ENCODE measurements at places on chromosomes 7 and 10.

DNA sequence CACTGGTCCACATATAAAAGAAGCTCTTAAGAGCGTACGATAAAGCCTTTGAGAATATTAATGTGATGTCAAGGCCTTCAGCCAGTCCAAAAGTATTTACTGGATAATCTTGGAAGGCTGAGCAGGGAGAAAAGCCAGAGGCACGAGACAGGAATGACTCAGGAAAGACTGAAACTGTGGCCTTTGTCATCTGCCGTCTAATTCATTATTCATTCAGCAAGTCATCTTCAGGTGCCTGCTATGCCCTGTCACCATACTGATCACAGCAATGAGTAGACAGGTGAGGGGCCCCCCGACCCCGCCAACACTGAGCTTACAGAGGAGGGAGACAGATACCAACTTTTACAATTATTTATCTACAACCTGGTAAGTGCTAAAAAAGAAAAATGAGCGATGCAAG lies 78.9 kb downstream of the VOPP1 start:
- DNase-seq: no peak

DNA sequence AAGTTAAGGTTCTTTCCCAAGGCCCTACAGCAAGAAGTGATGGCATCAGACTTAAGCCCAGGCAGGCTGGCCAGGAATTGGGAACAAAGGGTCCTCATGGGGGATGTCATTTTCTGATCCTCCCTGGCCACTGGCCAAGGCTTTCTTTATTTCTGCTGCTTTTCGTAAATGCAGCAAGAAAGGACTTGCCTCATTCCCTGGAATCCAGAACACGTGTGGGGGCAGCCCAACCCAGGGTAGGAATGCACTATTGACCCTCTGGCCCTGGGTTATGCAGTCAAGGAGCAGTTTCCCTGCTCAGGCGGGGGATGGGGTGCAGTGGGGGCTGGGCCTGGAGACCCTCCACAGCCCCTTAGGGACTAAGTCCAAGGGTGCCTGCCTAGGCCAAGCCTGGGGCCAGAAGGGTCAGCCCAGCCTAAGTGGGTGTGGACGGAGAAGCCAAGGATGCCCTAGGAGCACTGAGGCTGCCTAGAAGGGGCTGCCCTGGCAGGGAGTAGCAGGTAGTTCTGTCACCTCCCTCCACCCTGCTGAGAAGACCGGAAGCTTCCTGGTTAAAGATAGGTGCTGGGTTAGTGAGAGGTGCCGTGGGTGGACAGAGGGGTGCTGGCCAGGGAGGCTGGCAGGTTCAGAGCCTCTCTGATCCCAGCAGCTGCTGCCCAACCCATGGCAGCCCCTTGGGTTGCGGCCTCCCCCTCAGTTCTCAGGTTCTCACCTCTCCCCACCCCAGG lies 179.2 kb downstream of the SH3PXD2A start:
- no peak for DNase-seq

DNA sequence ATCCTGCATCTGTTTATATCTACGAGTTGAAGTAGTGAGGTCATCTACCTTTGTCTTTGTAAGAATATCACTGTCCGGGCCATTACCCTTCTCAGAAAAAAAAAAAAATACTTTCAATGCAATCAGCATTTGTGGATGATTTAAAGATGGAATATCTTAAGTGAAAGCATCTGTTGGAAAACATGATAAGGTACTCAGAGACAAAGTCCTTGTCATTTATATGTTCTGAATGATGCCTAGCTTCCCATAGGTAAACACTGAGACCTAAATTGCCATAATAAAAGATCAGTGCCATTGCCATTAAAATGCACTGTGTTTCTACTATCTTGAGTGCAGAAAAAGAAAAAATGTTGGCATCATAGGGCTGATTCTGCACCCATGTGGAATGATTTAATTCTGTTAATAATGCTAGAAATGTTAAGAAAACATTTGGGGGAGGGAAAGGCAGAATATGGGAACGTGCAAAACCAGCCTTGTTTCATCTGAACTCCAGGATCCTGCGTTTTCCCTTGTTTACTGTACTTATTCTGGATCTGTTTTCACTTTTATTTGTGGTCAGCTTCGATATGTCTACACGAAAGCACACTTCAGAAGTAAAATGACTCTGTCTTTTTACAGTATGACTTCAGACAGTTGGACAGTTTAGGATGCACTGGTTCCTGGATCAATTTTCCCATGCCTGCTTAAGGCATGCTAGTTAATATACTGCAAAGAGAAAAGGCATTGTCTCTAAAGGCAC lies 669.8 kb downstream of the SUGCT start:
- DNase-seq: no peak

DNA sequence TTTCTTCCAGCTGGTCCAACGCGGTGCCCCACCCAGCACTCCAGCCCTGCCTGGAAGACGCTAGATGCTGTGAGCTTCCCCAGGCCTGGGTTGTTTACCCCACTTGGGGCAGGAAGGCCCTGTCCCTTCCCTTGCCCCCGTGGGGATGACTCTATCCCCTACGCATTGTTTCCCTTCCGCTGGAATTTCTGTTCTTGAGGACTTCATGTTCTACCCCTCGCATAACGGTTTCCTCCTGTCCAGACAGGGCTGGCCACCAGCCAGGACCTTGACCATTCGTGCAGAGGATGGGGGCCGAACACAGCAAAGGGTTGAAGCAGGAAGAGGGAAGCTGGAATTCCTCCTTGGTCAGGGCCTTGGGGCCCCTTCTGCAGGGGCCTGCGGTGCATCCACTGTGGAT lies 14.7 kb upstream of the SERPINE1 start:
- DNase-seq: no peak

GRCh38 chr7:45239486-45239885 lies 81.9 kb downstream of the RAMP3 start:
- no peak for DNase-seq

GRCh38 chr10:23505797-23506465 lies 67.1 kb downstream of the OTUD1 start:
- no peak for DNase-seq

- no peak for DNase-seq
Measured at GRCh38 chr10:44569193-44570091, 184.5 kb upstream of the CXCL12 start.

DNA sequence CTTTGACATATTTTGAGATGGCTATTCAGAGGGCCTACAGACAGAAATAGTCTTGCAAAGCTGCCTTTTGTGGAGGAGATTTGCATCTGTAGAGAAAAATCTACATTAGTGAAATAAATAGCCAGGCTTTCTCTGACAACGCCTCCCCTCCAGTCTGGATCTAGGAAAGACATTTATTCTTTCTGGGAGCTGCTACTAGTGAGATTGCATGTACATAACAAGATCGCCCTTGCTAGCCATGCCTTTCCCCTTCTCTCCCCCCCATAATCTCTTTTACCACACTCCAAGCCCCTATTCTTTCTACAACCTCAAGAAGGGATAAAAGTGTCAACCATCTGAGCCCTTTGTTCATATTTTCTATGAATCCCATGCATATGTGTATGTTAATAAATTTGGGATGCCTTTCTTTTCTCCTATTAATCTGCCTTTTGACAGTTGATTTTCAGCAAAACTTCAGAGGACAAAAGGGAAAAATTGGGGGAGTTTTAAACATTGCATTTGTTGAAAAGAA lies 194.2 kb downstream of the SNX13 start:
- DNase-seq: no peak

- DNase-seq: peak; percentile 84
Measured at GRCh38 chr7:107993891-107994291, 9.1 kb downstream of the LAMB1 start.

GRCh38 chr10:852386-852785 lies 79.1 kb downstream of the LARP4B start:
- no peak for DNase-seq

- DNase-seq: no peak
Measured at GRCh38 chr7:945556-946255, 8.8 kb downstream of the ADAP1 start.

DNA sequence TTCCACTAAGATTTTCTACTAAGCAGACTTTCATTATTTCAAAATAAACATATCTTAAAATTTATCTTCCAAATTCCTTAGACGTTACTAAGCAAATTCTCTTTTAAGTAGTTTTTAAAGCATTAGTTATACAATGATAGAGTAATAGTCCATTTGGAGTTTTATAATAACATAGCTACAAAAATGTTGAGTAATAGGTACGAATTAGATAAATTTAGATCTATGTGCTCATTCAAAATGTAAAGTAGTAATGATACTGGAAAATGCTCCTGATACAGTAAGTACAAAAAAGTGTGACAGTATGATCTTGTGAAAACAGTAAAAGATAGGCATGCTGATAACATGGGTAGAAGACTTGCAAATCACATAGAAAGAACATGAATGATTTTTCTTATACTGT lies 4.5 kb downstream of the DMTF1 start:
- DNase-seq: no peak

DNA sequence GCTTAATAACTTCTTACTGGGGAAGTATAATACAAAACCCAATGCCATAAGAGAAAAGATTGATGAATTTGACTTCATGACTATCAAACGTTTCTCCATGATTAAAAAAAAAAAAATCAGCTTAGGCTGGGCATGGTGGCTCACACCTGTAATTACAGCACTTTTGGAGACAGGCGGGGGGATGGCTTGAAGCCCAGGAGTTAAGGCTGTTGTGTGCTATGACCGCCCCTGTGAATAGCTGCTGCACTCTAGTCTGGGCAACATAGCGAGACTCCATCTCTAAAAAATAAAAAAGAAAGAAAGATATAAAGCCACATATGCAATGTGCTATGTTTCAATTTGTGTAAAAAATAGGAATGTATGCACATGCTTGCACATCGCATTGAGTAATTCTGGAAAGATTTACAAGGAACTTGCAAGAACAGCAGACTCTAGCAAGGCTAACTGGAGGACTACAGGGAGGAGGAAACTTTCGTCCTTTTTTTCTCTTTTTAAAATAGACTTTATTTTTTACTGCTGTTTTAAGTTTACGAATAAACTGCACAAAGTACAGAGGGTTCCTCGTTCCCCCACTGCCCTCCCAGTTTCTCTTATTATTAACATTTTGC lies 10.3 kb upstream of the RARRES2 start:
- DNase-seq: no peak

DNA sequence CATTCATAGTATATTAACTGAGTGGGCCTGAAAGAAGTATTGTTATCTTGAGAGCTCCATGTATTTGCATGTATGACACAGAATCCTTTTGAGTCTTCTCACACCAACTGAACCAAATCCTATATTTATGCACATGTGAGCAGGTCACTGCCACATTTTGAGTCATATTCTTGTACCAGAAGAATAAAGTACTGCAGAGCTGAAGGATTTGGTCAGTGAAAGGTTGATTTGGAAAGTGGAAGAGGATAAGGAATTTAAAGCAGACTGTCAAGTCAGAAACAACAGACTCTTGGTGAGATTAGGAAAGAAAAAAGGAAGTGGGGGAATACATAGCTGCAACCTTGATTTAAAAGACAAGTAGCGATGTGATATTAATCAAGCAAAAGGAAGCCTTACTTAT lies 121.8 kb downstream of the ARID5B start:
- no peak for DNase-seq

GRCh38 chr10:130190055-130190736 lies 54.0 kb downstream of the GLRX3 start:
- DNase-seq: peak; percentile 48

DNA sequence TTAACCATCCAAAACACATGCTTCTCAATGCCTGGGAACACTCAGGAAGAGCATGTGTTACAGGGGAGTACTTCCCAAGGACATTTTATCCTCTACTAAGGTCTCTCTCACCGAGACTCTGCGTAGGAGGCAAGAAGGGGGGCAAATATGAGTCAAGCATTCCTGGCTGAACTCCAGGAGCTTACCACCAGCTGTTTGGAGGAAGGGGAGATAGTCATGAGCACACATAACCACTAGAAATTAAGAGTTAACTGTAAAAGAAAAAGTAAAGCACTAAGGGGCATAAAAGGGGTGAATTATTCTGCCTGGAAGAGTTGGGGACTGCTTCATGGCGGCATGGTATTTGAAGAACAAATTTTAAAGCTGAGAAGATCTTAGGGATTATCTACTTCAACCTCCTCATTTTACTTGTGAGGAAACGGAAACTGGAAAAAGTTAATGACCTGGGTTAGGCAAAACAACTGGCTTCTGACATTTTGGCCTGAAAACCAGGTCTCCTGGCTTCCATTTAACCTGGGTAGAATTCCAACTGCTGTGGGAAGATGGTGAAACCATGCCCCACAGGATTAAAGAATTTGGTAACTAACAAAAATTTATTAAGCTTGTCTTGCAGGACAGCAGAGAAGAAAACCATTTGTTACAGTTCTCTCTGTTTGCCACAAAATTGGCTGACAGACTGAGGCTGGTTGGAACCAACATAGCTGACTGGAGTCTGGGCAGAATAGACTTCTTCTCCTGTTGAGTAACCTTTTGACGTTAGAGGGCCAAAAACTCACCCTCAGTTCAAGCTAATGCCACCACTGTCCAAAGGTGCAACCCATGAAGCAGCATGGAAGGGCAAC lies 85.5 kb downstream of the SLC25A13 start:
- peak; percentile 88 for DNase-seq

- no peak for DNase-seq
Measured at GRCh38 chr10:132921818-132922807, 20.3 kb downstream of the CFAP46 start.

- DNase-seq: no peak
Measured at GRCh38 chr7:142785841-142786250, 15.1 kb downstream of the PRSS2 start.

DNA sequence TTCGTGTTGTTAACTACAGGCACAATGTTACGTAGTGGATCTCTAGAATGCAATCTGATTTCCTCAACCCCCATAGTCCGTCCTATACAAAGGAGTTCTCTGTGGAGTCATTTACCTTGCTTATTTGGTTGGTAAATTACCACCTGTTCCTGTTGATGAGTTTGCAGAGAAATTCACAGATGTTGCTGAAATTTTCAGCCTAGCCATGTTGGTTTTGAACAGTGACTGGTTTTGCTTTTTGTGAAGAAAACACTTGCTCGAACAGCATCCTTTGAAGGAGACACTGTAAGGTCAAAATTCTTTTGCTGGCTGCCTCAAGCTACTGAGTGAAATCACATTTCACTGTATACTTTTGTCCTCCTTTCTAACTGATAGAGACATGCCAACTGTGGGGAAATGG lies 15.4 kb upstream of the PRKCQ start:
- DNase-seq: no peak

DNA sequence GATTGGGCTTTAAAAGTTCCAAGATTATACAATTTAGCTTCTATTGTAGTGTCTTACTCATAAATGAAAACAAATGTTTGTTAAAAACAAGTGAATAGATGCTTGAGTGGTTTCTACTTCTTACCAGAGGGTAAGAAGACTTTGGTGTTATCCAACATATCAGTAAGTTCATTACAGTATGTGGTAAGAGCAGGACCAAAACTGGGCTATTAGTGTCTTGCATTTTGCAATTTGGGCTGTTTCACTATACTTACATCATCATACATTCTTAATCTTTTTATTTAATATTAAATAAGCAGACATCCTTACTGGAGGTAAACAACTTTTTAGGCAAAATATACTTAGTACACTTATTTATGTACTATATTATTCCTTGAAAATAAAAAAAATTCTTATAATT lies 248.4 kb upstream of the HGF start:
- DNase-seq: no peak
